Activated T-cell treated with anti-CD3 and anti-CD28 coated beads, Interleukin-2, amount 50 U/mL, for 72 hours (primary cell): ENCODE measurements at places on chromosomes 4 and X. TPM values are rescaled to one million over a fixed set of nuclear protein-coding genes. Genes with fewer than 3 reads are reported as not detected.

GAGE12J gene
- total RNA-seq, result not detected

CFAP99 gene
- total RNA-seq, result not detected

ZNF630 gene
- total RNA-seq, result 3.4 TPM

CXCL3 gene
- total RNA-seq, result not detected

MAB21L2 gene
- not detected for total RNA-seq

IL21 gene
- total RNA-seq, result 14.2 TPM

RNF212 gene
- total RNA-seq, result 2.3 TPM

- no peak for DNase-seq
- no peaks in the 10 kb centered on the region for H3K4me1 ChIP-seq
- H3K4me3 ChIP-seq, result no peak overlapping the region
- H3K36me3 ChIP-seq, result no peaks in the 10 kb centered on the region
These were observed 93.5 kb upstream of the UCP1 start for GRCh38 chr4:140662082-140662869.

DNA sequence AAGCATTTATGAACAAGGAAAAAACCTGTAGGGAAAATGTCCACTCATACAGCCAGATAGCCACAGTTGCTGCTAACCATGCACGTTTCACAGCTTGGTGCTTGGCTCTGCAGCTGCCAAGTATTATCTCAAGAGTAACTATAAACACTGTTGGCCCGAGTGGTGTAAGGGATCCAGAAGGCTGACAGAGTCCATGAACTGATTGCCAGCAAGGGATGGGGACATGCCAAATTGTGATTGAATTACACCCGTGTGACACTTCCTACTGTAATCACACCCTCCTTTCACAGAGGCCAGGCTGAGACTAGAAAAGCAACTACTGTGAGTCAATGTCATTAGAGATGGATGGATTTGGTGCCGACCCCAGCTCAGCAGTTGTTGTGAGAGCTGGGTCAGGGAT, 223.9 kb upstream of the ANKRD50 start:
- no peak for DNase-seq
- H3K4me3 ChIP-seq, result no peak overlapping the region
- no peaks in the 10 kb centered on the region for H3K4me1 ChIP-seq
- no peaks in the 10 kb centered on the region for H3K27me3 ChIP-seq

DNA sequence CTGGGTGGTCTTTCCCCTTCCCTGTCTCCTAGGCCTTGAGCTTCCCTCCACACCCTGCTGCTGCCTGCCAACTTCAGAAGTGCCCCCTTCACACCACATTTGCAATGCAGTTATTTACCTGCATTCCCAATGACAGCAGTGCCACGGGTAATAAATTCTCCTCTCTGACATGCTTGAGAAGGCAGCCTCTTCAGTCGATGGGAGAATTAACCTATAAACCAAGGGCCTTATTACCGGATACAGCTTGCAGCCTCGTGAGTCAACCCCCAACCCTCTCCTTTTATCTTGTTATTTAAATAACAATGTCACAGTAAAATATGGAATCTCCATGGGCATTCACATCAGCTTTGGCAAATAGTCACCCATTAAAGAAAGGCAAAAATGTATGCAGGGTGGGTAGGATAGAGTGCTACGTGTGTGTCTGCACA, 34.7 kb upstream of the LGI2 start:
- no peaks in the 10 kb centered on the region for H3K4me1 ChIP-seq
- H3K36me3 ChIP-seq, result no peaks in the 10 kb centered on the region
- peaks cover 8% of the 10 kb centered on the region for H3K27me3 ChIP-seq

GRCh38 chrX:20427173-20427770, 160.6 kb upstream of the RPS6KA3 start:
- peaks cover 3% of the 10 kb centered on the region for H3K36me3 ChIP-seq
- no peak overlapping the region for H3K4me3 ChIP-seq
- no peaks in the 10 kb centered on the region for H3K4me1 ChIP-seq
- H3K27me3 ChIP-seq, result peaks cover 6% of the 10 kb centered on the region

DNA sequence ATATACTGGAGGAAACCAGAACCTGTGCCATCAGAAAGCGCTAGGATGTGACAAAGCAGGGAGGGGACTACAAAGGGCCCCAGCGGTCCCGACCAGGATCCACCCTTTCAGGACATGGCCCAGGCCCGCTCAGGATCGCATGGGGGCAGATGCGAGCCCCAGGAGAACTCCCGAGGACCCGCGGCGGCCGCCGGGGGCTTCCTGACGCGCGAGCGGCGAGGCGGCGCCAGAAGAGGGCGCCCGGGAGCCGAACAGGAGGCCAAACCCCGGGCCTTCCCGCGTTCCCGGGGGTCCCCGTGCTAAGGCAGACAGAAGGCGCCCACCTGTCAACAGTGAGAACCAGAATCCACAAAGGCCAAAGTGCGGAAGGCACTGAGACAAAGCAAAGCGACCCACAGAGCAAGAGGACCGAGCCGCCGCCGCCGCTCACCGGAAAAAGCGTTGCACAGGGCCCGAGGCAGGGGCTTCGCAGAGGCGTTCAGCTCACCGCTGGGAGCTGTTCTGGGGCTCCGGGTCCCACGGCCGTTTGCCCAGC, 7.3 kb upstream of the OPN1LW start:
- H3K27me3 ChIP-seq, result peaks cover 21% of the 10 kb centered on the region
- peaks cover 25% of the 10 kb centered on the region for H3K4me1 ChIP-seq
- peak overlapping the region; percentile 84 for H3K27ac ChIP-seq
- peak; percentile 75 for DNase-seq

DNA sequence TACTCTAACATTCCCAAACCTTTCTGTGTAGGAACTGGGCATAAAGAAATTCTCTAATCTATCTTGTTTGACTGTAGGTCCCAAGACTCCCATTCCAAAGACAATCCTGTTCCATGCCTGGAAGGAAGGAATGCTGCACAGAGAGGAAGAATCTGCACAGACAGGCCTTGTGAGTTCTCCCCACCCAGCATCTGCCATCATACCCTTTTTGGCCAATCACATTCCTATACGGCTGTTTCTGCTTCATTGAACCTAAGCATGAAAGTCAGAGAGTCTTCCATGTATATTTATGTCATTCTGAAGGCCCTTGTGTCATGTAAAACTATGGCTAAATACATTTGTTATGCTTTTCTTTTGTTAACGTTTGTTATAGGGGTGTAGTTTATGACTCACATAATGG, 667.7 kb upstream of the IGFBP7 start:
- no peaks in the 10 kb centered on the region for H3K27me3 ChIP-seq
- H3K27ac ChIP-seq, result no peak overlapping the region
- no peak for DNase-seq
- H3K4me3 ChIP-seq, result no peak overlapping the region

GRCh38 chr4:8613421-8614364, 21.1 kb downstream of the CPZ start:
- no peaks in the 10 kb centered on the region for H3K4me1 ChIP-seq
- H3K36me3 ChIP-seq, result no peaks in the 10 kb centered on the region
- no peaks in the 10 kb centered on the region for H3K27me3 ChIP-seq
- no peak overlapping the region for H3K4me3 ChIP-seq

- no peak for DNase-seq
- no peaks in the 10 kb centered on the region for H3K4me1 ChIP-seq
- H3K4me3 ChIP-seq, result no peak overlapping the region
These were observed 93.0 kb downstream of the TSPAN7 start for GRCh38 chrX:38654302-38654701.

- H3K27ac ChIP-seq, result no peak overlapping the region
- H3K4me1 ChIP-seq, result no peaks in the 10 kb centered on the region
- no peak overlapping the region for H3K4me3 ChIP-seq
These were observed 260.7 kb upstream of the SFRP2 start for GRCh38 chr4:154049457-154050181.

- no peak overlapping the region for H3K27ac ChIP-seq
- H3K4me3 ChIP-seq, result no peak overlapping the region
- H3K36me3 ChIP-seq, result no peaks in the 10 kb centered on the region
- no peaks in the 10 kb centered on the region for H3K4me1 ChIP-seq
These were observed 12.2 kb upstream of the MTMR1 start for GRCh38 chrX:150680974-150681373.

GRCh38 chrX:100263650-100264049, 146.4 kb downstream of the PCDH19 start:
- H3K27me3 ChIP-seq, result peaks cover 22% of the 10 kb centered on the region
- no peak for DNase-seq
- H3K27ac ChIP-seq, result no peak overlapping the region
- H3K4me1 ChIP-seq, result no peaks in the 10 kb centered on the region
- no peaks in the 10 kb centered on the region for H3K36me3 ChIP-seq
- H3K4me3 ChIP-seq, result no peak overlapping the region

DNA sequence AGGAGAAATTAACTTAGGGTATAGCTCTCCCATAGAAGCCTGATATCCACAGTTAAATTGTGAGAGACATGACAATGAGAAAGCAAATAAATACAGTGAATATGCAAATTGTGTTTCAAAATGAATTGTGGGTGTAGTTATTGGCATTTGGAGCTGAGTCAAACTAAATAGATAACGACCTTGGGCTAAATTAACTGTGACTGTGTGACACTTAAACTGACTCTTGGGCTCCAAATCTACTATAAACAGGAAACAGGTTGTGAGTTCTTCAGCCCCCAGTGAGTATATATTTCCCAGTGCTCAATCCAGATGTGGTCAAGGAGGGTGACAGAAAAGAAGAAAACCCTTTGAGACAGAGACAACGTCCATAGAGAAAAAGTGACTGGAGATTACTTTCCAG, 11.3 kb upstream of the MAGEA10 start:
- no peak overlapping the region for H3K4me3 ChIP-seq
- H3K27me3 ChIP-seq, result peaks cover 32% of the 10 kb centered on the region
- H3K36me3 ChIP-seq, result no peaks in the 10 kb centered on the region
- no peak for DNase-seq
- no peaks in the 10 kb centered on the region for H3K4me1 ChIP-seq

DNA sequence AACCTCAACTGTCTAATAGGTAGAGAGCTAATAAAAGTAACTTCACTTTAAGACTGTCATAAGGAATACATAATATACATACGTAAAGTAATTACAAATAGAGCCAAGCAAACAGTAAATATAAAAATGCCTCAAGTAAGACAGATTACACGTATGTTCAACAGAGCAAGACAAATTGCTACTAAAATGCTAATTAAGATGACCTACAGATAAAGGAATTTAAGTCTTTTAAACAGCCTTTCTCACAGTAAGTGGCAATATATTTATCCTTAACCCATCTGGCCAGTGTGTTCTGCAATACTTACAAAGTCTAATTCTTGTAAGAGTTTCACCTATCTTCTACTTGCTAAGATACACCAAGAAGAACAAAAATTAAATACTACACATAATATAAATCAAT, 12.7 kb downstream of the G3BP2 start:
- peak overlapping the region; percentile 65 for H3K27ac ChIP-seq
- no peak overlapping the region for H3K4me3 ChIP-seq
- DNase-seq, result no peak
- H3K27me3 ChIP-seq, result no peaks in the 10 kb centered on the region

DNA sequence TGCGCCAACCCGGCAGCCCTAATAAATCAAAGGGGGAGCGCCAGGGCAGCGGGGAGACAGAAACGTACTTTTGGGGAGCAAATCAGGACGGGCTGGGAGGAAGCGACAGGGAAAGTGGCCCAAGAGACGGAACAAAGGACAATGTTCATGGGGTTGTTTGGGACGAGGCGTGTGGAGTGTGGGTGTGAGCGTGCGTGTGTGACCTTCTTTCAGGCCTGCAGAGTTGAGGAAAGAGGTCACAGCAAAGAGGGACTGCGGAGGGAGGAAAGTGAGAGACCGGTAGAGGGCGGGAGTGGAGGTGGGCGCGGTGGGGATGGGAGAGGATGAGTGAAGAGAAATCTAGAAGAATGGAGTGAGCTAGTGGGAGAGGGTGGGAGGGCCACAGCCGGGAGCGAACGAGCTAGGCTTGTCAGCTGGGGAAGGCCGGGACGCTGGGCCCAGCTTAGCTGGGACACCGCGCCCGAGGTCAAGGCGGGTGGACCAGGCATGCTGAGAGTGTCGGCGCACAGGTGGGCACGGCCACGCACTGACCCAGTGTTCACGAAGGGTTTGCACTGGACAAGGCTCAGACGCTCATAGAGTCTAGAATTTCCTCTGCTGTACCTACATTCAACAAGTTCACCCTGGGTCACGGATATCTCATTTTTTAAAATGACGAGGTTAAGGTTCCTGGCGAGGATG, 14.7 kb upstream of the PITX2 start:
- no peak overlapping the region for H3K4me3 ChIP-seq
- peaks cover 89% of the 10 kb centered on the region for H3K27me3 ChIP-seq
- peak overlapping the region; percentile 15 for H3K27ac ChIP-seq
- DNase-seq, result no peak

DNA sequence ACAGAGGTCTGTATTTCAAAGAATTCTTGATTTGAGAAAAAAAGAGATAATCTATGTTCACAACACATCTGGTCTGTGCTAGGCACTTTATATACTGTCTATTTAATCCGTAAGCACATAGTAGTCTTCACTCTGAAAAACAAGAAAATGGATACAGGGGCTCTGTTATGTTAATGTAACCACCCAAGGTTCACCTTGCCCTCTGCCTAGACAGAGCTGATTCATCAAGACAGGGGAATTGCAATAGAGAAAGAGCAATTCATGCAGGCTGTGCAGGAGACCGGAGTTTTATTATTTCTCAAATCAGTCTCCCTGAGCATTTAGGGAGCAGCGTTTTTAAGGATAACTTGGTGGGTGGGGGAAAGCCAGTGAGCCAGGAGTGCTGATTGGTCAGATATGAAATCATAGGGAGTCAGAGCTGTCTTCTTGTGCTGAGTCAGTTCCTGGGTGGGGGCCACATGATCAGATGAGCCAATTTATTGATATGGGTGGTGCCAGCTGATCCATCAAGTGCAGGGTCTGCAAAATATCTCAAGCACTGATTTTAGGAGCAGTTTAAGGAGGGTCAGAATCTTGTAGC, 92.9 kb upstream of the TNIP3 start:
- H3K36me3 ChIP-seq, result peaks cover 6% of the 10 kb centered on the region
- H3K27ac ChIP-seq, result peak overlapping the region; percentile 95
- H3K4me1 ChIP-seq, result peaks cover 60% of the 10 kb centered on the region
- peak overlapping the region; percentile 58 for H3K4me3 ChIP-seq

- no peak overlapping the region for H3K27ac ChIP-seq
- no peaks in the 10 kb centered on the region for H3K36me3 ChIP-seq
- peaks cover 32% of the 10 kb centered on the region for H3K27me3 ChIP-seq
- H3K4me1 ChIP-seq, result no peaks in the 10 kb centered on the region
- no peak for DNase-seq
- no peak overlapping the region for H3K4me3 ChIP-seq
These were observed 7.3 kb upstream of the NSG1 start for GRCh38 chr4:4379540-4380087.

DNA sequence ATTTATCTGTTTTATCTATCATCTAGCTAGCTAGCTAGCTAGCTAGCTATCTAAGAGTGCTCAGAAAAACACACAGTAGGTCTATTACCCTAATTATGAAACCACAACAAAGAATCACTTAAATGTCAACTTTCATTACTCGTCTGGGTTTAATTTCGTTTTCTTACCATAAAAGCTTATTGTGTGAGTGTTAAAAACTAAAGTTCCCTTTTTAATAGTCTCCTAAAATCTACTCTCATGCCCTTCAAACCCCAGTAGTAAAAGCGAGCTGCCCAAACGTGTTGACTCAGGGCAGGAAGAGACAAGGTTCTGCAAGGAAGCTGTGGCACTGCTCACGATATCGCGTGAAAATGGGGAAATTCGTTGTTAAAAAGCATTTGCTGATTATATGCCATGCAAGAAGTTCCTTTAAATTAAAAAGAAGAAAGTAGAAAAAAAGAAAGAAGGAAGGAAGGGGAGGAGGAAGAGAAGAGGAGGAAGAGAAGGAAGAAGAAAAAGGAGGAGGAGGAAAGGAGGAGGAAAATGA, 595 bp downstream of the MBNL3 start:
- peak overlapping the region; percentile 90 for H3K4me3 ChIP-seq
- H3K27ac ChIP-seq, result peak overlapping the region; percentile 100
- peak; percentile 10 for DNase-seq

GRCh38 chrX:124232523-124233201, 99.8 kb upstream of the TEX13D start:
- no peak overlapping the region for H3K27ac ChIP-seq
- H3K36me3 ChIP-seq, result no peaks in the 10 kb centered on the region
- peaks cover 24% of the 10 kb centered on the region for H3K4me1 ChIP-seq
- no peak overlapping the region for H3K4me3 ChIP-seq
- H3K27me3 ChIP-seq, result peaks cover 33% of the 10 kb centered on the region
- peak; percentile 62 for DNase-seq
